Fibroblast of skin of right quadriceps (primary cell): ENCODE measurements at places on chromosomes 7 and 10.

DNA sequence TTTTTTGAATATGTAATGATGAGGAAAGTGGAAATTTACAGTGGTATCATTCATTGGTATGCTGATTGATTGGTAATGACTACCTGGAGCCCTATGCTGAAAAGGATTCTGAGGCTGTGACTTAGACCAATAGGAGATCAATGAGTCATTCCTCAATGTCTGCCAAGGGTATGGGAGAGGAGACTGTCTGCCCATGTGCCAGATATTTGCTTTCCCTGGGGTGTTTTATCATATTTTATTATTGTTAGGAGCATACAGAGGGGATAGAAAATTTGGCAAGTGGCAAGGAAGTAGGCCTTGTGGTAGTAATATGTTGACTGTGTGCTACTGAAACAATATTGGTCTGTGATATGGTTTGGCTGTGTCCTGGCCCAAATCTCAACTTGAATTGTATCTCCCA, 54.8 kb downstream of the ASAH2B start:
- no peak for DNase-seq

- DNase-seq = no peak
These were observed 45.8 kb downstream of the SUFU start for GRCh38 chr10:102549549-102549948.

GRCh38 chr10:127133672-127134500, 62.5 kb downstream of the INSYN2A start:
- DNase-seq = no peak

DNA sequence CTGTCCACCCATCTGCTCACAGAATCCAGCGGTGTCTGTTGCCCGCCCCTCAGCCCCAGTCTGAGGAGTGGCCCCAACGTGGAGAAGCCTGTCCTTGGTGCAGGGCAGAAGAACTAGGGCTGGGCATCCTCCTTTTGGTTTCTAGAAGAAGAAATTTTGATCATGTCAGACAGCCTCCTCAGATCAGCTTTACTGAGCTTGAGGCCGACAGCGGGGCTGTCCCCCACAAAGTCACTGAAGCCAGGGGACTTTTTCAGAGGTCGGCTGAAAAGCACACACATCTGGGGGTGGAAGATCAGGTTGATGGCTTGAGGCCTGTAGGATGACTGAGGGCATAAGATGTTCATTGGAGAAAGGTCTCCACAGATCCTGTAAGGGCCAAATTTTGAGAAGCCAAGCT, 767.9 kb downstream of the GRID1 start:
- DNase-seq = no peak

DNA sequence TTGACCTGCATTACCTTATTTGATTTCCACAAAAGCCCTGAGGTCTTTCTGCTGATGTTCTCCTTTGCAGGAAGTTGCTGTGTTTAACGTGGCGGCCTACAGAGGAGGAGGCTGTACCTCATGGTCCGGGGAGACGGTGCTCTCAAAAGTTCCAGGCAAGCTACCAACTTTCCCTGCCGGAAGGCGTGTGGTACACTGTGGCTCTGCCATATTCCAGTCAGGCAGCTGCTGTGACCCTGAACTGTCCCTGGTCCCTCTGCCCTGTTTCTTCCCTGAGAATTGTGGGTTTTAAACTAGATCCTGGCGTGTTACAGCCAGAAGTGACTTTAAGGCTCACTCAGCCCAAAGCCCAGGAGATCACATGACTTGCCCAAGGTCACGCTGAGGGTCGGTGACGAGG, 139.2 kb downstream of the TEX36 start:
- no peak for DNase-seq

DNA sequence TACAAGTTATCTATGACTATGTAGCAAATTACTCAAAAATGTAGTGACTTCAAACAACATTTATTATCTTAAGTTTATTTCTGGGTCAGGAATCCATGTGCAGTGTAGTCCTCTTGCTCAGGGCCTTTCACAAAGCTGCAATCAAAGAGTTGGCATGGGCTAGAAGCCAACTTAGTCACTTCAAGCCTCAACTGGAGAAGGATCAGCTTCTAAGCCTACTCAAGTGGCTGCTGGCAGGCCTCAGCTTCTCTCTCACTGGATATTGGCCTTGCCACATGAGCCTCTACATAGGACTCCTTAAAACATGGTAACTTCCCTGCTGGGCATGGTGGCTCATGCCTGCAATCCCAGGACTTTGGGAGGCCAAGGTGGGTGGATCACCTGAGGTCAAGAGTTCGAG, 5.0 kb upstream of the NFE2L3 start:
- no peak for DNase-seq
